ENCODE measurements at places on chromosomes 6 and 20.

- no peak for DNase-seq
Observed at GRCh38 chr6:37310966-37311365, 42.8 kb upstream of the RNF8 start.

GRCh38 chr6:2485116-2485515 is 239.7 kb upstream of the GMDS start:
- no peak for DNase-seq

DNA sequence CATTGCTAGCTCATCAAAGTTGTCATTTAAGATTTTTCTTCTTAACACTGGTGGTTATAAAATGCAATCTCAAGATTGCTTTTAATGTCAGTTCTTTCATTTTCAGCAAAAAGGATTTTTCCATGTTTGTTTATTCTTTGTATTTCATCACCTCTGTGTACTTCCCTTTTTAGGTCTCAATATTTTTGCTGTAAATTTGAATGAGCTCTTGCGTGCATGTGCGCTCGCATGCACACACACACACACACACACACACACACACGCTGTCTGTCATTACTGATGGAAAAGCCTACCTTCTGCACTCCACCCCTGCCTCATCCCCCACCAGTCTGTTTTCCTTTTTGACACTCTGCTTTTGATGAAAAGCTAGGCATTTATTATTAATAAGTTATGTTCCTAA is 85.3 kb upstream of the FYN start:
- no peak for DNase-seq

DNA sequence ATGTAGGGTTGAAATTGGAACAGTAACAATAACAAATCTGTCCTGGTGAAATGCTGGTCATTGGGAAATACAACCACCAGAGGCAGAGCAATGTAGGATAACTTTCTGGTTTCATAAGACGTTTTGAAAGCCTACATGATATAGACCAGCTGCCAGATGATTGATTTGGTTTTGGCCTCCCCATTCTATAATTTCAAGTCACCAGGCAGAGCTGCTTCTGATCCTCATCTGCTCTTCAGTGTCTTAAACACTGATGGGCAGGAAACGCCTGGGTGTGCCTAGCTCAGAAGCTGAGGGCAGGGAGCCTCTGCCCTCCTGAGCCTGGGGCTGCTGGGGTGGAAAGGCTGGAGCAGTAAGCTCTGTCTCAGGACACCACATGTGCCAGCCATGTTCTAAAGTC is 24.5 kb downstream of the DHX35 start:
- no peak for DNase-seq

DNA sequence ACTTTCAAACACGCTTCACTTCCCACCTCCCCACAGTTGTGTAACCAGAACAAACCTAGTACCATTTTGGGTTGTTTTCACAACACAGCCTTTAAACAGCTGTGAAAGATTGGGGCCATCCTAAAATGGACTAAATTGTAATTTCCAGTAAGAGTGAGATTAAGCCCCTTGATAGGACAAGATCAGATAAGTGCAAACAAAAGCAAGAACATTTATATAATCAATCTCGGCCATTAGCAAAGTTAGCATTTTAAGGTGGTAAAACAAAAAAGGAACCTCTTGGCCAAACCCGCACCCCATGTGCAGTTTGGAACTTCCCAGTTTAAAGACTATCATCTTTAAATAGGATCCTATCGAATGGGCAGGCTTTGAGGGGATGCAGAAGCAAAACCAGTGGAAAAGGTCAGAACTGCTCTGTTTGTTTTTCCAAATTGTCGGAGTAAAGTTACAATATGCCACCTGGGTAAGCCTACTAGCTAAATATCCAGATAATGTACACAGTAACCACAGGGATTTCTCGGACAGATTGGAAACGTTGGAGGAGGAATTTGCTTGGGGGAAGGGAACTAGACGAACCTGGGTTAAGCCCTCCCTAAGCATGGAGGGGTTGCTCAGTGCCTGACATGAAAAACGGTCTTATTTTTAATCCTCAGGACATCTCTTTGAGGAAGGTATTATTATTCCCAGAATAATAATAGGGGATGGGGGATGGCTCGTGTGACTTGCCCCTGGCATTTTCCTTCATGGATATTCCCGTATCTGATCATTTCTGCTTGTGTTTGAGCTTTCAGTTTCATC is 159.8 kb upstream of the SALL4 start:
- no peak for DNase-seq

DNA sequence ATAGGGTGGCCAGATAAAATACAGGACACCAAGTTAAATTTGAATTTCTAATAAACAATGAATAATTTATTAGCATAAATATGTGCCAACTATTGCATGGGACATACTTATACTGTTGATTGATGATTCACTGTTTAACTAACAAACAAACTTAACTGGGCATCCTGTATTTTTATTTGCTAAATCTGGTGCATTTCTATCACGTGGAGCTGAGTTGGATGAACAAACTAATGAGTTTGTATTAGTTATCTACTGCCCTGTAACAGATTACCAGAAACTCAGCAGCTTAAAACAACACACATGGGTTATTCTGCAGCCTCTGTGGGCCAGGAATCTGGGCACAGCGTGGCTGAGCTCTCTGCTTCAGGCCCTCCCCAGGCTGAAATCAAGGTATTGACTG is 28.2 kb upstream of the PMEPA1 start:
- no peak for DNase-seq

GRCh38 chr6:162864911-162865310 is 137.1 kb downstream of the PACRG start:
- no peak for DNase-seq

DNA sequence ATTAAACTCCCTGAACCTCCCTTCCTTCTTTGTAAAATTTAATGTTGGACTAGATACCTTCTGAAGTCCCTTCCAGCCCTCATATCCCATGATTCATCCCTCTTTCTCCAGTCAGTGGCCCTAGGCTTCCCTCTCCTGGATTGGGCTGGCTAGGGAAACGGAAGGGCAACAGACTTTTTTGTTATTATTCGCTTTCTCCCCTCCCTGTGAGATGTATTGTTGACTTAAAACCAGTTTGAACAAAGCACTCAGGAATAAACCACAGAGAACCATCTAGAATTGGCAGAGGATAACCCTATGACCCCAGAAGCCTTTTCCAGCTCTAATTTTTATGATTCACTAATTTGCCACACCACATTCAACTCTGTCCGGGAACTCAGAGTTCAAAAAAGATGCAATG is 239.7 kb upstream of the SUPT3H start:
- no peak for DNase-seq

GRCh38 chr6:167769408-167770190 is 57.1 kb upstream of the AFDN start:
- no peak for DNase-seq

DNA sequence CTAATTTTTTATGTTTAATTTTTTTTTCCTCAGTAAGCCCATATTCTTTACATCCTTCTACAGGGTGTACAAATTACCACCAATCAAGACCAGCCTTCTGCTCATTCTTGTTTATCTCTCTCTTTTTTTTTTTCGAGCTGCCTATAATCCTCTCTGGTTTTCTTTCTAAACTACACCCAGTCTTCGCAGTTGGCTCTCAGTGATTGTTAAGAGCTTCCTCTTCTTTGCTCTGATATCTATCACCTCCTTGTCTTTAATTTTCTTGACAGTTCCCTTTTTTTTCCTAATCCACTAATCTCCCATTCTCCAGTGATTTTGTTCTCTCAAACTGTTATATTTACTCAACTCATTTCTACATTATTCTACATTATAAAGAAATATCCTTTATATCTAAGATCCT is 38.5 kb upstream of the PTPRK start:
- no peak for DNase-seq

DNA sequence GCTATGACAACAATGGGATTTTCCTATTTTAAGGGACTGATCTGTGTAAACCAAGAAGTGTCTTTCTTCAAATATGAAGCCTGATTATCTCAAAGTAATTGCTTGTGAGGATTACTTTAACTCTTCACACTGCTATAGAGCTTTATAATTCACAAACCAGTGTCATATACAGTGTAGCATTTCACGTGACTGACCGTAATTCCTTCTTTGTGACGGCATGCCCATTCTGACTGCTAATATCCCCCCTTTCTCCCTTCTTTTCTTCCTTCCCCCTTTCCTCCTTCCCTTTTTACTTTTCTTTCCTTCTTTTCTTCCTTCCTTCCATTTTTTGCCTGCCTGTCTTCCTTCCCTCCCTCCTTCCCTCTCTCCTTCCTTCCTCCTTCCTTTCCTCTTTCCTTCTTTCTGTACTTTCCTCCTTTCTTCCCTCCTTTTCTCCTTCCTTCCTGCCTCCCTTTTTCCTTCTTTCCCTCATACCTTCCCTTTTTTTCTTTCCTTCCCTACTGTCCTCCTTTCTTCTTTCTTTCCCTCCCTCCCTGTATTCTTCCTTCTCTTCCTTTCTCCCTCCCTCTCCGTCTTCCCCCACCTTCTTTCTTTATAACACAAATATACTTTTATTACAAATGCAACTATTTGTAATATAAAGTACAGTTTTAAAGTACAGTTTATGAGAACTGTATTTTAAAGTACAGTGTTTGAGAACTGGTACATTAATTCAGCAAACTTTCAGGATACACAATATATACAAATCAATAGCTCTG is 75.0 kb upstream of the EXOC2 start:
- DNase-seq = no peak

DNA sequence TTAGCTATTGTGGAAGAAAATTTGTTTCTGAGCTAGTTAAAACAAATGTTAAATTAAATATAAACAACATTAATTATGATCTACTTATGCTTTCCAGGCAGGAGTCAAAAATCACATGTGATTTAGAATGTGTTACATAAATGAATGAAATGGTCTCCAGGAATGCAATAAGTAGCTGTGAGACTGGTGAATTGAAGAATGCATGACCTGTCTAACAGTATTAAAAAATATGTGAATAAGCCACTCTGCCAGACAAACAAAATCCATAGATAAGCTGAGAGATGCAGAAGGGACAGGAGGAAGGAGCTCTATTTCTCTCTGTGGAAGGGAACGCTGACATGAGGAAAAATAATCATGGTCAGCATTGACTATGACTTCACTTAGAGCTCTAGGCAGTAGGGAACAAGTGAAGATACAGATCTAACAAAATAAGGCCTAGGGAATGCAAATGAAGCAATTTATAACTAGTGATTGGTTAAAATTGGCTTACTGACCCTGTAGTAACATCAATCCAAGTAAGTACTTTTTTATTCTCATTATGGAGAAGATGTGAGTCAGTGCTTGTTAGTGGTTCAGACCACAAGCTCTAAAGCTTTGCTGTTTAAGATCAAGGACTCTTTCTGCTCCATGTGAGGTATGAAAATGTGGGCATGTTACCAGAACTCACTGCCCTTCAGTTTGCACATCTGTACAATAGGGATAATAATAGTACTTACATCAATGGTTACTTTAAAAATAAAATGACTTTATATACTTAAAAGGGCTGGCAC is 432.6 kb downstream of the MMUT start:
- no peak for DNase-seq

- no peak for DNase-seq
Observed at GRCh38 chr6:56690519-56691285, 48.0 kb upstream of the DST start.

GRCh38 chr6:37809197-37809543 is 10.4 kb upstream of the ZFAND3 start:
- no peak for DNase-seq

DNA sequence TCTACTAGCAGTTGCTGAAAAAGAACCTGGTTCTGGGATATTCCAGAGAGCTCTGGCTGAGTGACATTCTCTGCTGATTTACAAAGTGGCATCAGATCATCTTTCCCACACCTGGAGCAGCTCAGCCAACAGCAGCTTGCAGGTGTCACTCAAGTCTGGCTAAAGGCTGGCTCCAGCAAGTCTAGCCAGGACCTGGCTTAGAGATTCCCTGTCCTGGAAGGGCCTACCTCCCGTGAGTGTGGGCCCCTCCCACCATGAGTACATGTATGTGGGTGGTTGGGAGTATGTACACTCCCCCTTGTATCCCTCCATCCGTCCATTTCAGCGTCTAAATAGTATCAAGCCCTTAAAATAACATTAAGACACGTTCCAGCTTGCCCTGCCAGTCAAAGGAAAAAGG is 539.3 kb upstream of the ID4 start:
- no peak for DNase-seq

GRCh38 chr20:51134405-51134804 is 111.5 kb upstream of the KCNG1 start:
- peak; percentile 23 for DNase-seq

All from activated CD8-positive, alpha-beta memory T cell treated with anti-CD3 and anti-CD28 coated beads, Interleukin-2, amount 10 ng/mL, durations not matched to agents 7 days and 5 days (primary cell).